ENCODE measurements at places on chromosomes 5 and 9. TPM values are rescaled to one million over a fixed set of nuclear protein-coding genes. Genes with fewer than 3 reads are reported as not detected.
A peak's percentile ranks its signal among the peaks of the same experiment; 100 is the strongest.

DNA sequence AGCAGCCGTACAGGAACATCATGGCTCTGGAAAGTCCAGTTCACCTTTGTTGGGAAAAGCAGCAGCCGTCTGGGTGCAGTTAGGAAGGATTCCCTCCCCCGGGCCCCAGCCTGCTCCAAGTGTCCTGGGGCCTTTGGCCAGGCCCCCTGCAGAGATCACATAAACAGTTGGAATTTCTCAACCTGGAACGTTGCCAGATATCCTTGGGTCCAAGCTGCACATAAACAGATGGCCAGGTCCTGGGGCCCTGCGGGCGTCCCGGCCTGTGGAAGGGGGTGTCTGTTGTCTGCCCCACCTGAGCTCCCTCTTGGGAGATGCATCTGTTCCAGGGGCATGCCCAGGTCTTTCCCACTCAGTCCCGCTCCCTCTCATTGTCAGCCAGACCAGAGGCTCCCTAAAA, 92.7 kb downstream of the COL5A1 start:
- no peak for DNase-seq
- H3K4me1 ChIP-seq, result no peaks in the 10 kb centered on the region

- no peak for DNase-seq
- no peak overlapping the region for H3K27ac ChIP-seq
- no peak overlapping the region for H3K4me3 ChIP-seq
- no peaks in the 10 kb centered on the region for H3K27me3 ChIP-seq
- peaks cover 11% of the 10 kb centered on the region for H3K36me3 ChIP-seq
Measured at GRCh38 chr9:69047371-69047770, 11.8 kb downstream of the FXN start.

- peaks cover 59% of the 10 kb centered on the region for H3K27me3 ChIP-seq
- peak within 1 kb of the TSS; percentile 71 for H3K4me3 ChIP-seq
- H3K36me3 ChIP-seq, result no peaks in the 10 kb centered on the region
- no peaks in the 10 kb centered on the region for H3K4me1 ChIP-seq
- DNase-seq, result peak; percentile 17
- no peak within 1 kb of the TSS for H3K27ac ChIP-seq
Measured at GRCh38 chr5:80569961-80570786, at the start of gene ANKRD34B. Gene ANKRD34B, minus strand, starts transcription at chr5:80570280. Its CDS starts 10,261 bp downstream, at chr5:80560019.

DNA sequence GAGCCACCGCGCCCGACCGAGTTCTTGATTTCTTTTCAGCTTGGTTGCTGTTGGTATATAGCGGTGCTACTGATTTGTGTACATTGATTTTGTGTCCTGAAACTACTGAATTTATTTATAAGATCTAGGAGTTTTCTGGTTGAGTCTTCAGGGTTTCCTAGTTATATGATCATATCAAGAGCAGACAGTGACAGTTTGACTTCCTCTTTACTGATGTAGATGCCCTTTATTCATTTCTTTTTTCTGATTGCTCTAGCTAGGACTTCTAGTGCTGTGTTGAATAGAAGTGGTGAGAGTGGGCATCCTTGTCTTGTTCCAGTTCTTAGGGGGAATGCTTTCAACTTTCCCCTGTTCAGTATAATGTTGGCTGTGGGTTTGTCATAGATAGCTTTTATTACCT, 17.4 kb upstream of the LRRC19 start:
- no peaks in the 10 kb centered on the region for H3K27me3 ChIP-seq
- H3K36me3 ChIP-seq, result peaks cover 7% of the 10 kb centered on the region
- H3K4me3 ChIP-seq, result no peak overlapping the region
- H3K4me1 ChIP-seq, result no peaks in the 10 kb centered on the region
- no peak overlapping the region for H3K27ac ChIP-seq

ENG gene
- 33.0 TPM for total RNA-seq
